ENCODE measurements at places on chromosomes 2 and 18.

- no peak for DNase-seq
These were observed 95.9 kb upstream of the CXCR4 start for GRCh38 chr2:136213836-136214235.

DNA sequence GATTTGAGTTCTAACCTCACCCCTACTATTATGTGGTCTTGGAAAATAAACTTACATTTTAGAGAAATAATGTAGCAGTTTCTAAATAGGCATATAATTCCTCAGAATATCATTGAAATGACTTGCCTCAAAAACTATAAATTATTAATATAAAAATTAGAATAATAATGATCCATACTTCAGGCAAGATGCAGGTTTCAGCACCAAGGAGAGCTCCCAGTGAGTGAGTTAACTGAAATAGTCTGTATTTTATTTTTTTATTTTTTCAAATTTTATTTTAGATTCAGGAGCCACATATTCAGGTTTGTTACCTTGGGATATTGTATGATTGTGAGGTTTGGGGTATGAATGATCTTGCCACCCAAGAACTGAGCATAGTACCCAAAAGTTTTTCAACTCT is 472.2 kb upstream of the DCC start:
- DNase-seq: peak; percentile 50

DNA sequence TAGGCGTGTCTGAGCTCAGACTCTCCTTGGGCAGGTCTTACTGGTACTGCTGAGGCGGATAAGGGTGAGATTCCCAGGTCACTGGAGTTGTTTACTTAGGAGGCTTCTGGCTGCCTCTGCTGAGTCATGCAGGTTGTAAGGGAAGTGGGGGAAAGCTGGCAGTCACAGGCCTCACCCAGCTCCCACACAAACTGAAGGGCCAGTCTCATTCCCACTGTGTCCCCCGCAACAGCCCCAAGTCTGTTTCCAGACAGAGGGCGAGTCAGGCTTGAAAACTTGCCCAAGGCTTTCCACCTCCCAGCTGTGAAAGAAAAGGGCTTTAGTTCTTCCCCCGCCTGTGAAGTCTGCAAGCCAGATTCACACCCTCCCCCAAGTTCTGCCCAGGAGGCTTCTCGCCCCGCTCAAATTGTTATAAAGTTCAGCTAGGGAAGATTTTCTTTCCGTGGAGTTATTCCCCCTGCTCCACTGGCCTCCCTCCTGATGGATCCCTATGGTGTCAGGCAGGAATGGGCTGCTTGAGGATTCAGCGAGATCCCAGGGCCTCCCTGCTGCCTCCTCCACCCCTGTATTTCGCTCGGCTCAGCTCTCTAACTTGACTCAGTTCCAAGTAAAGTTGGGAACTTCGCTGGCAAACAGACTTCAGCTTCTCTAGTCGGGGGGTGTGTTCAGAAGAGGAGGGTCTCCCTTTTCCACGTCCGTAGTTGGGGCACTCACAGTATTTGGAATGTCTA is 248.6 kb downstream of the NR4A2 start:
- no peak for DNase-seq

GRCh38 chr2:101540518-101540917 is 65.6 kb upstream of the RFX8 start:
- peak; percentile 69 for DNase-seq

GRCh38 chr18:79596446-79597175 is 83.0 kb upstream of the CTDP1 start:
- no peak for DNase-seq

DNA sequence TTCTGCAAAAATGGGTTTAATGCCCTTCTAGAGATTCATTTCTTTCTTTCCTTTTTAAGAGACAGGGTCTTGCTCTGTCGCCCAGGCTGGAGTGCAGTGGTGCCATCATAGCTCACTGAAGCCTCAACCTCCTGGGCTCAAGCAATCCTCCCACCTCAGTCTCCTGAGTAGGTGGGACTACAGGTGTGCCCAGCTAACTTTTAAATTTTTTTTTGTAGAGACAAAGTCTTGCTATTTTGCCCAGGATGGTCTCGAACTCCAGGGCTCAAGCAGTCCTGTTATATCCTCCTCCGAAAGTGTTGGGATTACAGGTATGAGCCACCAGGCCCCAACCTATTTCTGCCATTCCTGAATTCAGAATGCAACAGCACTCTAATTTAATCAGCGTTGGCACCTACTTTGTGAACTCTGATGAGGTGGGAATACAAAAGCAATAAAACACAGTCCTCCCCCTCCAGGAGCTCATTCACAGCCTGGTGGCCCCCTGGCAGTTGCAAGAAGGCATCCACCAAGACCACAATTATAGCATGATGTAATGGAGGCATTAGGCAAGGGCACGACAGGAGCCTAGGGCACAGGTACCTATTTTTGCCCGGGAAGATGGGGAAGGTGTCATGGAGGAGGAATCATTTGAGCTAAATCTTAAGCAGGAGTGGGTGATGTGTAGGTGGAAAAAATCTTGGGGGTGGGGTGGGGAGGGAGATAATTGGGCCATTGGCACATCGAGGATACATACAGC is 5.1 kb downstream of the RHOB start:
- no peak for DNase-seq

DNA sequence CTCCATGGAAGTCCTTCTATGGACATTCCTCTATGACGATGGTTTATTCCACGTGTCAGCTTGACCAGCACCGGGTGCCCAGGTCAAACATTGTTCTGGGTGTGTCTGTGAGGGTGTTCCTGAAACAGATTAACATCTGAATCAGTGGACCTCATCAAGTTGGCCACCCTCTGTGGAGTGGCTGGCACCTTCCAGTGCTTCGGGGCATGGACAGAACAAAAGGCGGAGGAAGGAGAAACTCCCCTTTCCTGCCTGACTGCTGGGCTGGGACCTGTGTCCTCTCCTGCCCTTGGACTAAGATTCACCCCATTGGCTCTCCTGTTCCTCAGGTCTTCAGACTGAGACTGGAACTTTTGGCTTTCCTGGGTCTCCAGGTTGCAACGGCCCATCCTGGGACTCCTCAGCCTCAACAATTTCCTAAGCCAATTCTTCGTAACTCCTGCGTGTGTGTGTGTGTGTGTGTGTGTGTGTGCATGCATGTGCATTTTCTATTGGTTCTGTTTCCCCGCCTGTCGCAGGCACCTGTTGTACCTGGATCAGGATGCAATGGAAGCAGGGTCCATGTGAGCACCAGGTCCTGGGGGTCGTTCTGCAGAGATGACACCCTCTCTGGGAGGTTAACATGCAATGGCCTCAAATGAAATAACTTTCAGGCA is 357.2 kb upstream of the SALL3 start:
- DNase-seq: no peak

GRCh38 chr2:225889452-225889851 is 489.9 kb downstream of the NYAP2 start:
- DNase-seq: peak; percentile 95

GRCh38 chr18:37710726-37711125 is 145.1 kb upstream of the CELF4 start:
- no peak for DNase-seq

DNA sequence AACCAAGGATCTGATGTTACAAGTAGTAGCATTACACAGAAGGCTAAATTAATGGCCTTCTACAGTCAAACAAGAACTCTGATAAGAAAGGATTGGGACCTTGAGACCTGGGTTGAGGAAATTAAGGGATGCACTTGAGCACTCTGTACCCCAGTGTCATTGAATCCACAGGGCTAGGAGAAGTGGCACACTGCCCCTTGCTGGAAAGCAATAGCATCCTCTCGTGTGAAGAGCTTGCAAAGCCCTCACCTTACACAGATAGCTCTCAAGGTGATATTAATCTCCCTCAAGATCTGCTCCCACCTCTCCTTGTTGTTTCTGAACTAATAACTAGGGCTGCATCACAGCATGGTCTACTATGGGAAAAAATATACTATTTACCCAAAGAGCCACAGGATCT is 26.5 kb upstream of the CHST9 start:
- DNase-seq: no peak

- DNase-seq: no peak
These were observed 1636.9 kb upstream of the ACVR2A start for GRCh38 chr2:146207901-146208300.

DNA sequence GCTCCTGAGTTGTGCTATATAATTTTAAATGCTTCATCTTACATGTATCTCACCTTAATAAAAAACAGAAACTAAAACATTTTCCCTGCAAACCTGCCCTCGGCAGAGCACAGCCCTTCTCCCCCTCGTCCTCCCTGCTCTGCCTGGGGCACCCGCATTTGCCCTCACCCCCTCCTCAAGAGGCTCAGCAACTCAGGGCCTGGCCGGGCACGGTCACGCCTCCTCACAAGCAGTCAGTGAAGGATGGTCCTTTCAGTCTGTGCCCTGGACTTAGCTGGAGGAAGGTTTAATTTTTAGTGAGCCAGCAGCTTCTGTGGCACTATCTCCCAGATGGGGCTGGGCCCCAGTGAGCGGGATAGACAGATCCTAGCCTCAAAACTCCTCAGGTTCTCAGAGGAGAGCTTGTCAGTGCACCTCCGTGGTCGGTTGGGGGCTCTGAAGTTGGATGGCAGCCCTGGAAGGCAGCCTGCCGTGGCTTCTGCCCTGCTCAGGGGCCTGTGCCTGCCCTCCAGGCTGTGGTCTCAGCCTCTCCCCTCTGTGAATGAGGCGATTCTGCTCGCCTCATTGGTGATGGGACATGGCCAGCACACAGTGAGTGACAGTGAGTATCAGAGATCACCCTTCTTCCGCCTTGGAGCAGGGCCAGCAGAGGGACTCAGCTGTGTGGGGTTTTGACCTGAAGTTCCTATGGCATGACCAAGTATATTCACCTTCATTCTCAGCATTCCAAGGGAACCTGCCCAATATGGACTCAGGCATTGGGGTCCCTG is 56.3 kb upstream of the AFF3 start:
- no peak for DNase-seq

GRCh38 chr2:145413261-145414030 is 893.5 kb upstream of the ZEB2 start:
- DNase-seq: no peak

DNA sequence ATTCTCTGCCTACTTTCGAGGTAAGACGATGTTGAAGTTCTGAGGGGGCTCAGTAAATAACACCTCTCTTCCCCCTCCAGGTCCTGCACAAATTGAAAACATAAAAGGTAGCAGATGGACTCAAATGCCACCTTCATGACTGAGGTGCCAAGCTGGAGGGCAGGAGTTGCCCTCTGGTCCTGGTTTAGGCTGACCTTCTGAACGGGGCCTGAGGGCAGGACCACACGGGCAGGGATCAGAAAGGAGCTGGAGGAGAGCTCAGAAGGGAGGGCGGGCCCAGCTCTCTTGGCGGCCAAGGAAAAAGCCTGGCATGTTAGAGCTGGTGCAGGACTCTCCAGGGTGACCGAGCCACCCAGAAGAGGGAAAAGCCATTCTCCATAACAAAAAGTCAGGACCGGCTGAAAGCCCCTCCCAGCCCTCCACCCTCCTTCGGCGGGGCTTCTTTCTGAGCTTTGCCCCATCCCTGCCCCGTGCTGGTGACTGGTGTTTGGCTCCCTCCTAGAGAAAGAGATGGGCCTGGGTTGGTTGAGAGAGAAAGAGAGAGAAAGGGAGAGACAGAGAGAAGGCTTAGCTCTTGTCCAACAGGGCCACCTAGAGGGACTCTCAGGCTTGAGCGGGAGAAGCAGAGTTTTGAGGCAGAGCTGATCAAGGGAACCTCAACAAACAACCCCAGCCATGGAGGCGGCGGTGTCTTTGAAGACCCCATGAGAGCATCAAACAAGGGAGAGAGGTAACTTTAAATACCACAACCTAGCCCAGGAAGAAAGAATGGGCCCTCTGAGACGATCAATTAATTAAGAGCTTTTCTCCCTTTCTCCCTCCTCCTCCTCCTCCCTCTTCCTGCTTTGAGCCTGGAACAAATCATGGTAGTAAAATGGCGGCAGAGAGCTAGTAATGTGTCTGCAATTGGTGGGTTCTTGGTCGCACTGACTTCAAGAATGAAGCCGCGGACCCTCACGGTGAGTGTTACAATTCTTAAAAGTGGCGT is 50.8 kb downstream of the WIPF1 start:
- DNase-seq: peak; percentile 57

DNA sequence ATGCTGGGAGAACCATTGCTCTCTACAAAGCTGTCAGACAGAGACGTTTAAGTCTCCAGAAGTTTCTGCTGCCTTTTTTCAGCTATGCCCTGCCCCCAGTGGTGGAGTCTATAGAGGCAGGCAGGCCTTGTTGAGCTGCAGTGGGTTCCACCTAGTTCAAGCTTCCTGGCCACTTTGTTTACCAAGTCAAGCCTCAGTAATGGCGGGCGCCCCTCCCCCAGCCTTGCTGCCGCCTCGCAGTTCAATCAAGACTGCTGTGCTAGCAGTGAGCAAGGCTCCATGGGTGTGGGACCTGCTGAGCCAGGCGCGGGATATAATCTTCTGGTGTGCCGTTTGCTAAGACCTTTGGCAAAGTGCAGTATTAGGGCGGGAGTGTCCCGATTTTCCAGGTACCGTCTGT is 52.7 kb upstream of the SCYGR2 start:
- no peak for DNase-seq

DNA sequence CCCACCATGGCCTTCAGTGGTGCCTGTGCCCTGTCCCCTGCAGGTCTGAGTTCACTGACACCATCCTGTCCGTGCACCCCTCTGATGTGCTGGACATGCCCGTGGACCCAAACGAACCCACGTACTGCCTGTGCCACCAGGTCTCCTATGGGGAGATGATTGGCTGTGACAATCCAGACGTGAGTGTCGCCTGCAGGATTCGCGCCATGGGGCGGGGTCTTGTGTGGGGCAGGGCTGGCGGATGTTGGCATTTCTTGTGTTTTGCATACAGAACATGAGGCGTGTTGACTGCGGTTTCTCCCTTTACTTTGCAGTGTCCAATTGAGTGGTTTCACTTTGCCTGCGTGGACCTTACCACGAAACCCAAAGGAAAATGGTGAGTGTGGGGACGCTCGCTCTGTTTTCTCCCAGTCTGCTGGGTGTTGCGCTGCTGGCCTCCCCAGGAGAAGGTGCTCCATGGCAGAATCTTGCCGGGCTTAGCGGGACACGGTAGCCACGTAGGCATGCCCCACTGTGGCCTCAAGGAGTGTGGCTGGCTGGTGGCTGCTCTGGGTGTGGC is 11.5 kb upstream of the D2HGDH start:
- no peak for DNase-seq

GRCh38 chr2:47499093-47499492 is 96.1 kb downstream of the MSH2 start:
- no peak for DNase-seq

DNA sequence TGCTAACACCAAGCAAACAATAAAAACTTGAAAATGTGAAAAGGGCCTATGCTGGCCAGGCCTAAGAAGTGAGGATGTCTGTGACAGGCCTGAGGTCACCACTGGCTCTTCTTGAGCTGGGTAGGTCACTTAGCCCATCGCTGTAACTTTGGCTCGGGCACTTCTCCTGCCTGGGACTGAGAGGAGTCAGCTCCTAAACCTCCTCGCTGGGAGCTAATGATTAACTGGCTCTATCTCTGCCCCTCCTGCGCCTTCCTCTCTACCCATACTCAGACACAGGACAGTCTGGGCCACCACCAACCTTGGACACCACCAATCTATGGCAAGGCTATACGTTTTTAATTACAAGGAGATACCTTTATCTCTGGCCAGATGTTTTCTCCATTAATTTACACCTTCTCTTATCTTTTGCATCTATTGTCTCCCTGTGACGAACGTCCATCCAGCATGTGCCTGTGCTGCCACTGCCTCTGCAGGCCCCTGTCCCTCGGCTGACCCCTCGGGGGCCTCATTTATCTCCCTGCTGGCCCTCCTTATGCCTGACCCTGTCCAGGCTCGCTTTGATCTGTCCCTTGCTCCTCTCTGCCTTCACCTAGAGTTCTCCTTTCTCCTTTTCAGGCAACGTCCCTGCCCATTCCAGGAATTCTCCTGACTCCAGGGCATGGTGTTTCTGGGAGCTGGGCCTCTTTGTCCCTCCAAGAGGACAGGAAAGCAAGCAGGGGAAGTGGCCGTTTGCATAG is 149.1 kb upstream of the GATA6 start:
- DNase-seq: no peak

GRCh38 chr18:29248805-29249204 is 1071.9 kb upstream of the CDH2 start:
- no peak for DNase-seq

Data from fibroblast of skin of scalp (primary cell).